ENCODE measurements at places on chromosomes 3 and 15.

- no peak for DNase-seq
Observed at GRCh38 chr3:9883706-9884554, 3.9 kb upstream of the CIDEC start.

- no peak for DNase-seq
Observed at GRCh38 chr15:68583321-68583720, 4.5 kb downstream of the CORO2B start.

GRCh38 chr15:91912336-91912735 is 58.8 kb downstream of the SLCO3A1 start:
- no peak for DNase-seq

- DNase-seq: no peak
Observed at GRCh38 chr3:84904212-84904611, 54.6 kb upstream of the CADM2 start.

DNA sequence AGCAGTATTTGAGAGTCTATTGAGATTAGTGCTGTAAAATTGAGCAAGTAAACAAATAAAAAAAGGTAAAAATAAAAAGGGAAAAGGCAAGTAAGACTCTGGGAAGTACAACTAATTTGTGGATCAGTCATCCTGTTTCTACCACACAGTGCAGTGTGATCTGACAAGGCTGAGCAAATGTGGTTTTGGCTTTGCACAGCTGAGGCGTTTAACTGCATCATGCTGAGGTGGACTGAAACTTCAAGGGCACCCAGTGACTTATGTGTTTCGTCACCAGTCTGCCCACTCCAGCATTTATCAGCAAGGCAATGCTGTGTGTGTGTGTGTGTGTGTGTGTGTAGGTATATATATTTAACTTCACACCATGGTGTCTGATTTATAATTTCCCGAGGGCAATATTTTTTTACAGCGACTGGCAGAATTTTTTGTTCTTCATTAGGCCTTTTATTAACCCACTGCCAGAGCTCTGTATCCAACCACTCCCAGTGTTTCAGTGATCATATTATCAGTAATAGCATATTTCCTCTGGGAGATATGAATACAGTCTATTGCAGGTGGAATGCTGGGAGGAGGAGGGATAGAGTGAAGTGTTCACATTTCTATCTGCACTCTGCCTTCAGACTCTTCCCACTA is 131.5 kb upstream of the SATB1 start:
- no peak for DNase-seq

DNA sequence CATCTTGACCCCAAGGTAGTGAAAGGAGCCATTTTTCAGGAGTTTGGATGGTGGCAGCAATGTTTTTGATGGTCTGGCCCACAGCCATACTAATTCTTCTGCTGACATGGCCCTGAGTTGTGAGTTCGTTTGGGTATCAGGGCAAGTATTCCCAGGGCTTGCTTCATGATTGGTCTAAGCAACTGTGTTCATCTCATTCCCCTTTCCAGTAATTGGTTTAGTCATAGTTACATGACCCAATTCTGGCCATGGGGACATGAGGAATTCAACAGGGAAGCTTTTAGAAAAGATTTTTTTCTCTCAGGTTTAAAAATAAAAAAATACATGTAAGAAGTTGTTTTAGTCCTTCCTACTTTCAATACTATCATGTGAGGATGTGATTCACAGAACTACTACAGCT is 150.5 kb upstream of the NPHP3 start:
- DNase-seq: no peak

DNA sequence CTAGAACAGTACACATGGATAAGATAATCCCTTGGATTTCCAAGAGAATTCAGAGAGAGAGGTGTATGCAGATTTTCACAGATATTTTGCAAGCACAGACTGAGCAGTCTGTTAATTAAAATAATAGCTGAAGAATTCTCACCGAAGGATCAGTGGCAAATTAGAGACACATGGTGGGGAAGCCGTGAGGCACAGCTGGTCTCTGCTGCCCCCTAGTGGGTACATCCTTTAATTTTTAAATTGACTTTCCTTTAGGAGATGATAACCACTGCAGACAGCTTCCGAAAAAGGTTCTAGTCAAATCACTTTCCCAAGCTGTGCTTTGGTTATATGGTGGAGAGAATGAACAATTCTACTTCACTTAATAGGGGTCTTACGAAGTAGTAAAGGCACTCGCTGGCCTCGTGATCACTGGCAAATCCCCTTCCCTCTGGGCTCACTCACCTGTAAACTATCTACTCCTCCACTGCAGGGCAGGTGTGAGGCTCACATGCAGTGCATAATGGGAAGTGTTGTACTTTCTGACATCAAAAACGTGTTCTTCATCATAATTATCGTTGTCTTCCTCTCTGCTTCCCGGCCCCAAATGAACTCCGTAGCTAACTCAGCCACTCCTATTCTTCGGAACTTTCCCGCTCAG is 19.5 kb downstream of the MESD start:
- peak; percentile 80 for DNase-seq

- no peak for DNase-seq
Observed at GRCh38 chr3:123405936-123406510, 42.9 kb downstream of the ADCY5 start.

- no peak for DNase-seq
Observed at GRCh38 chr15:25803541-25803940, 59.6 kb downstream of the ATP10A start.

DNA sequence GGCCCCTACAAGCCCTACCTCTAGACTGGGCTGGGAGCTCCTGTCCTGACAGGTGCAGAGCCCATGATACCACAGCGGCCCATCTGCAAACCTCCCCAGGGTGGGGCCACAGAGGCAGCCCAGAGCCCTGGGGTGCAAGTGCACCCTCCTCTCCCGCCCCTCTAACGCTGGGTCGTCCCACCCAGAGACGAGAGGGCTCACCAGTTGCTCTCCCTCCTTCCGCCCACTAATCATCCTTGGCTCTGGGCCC is 742 bp downstream of the TNK2 start:
- no peak for DNase-seq

- DNase-seq: no peak
Observed at GRCh38 chr3:179640469-179640868, 12.4 kb upstream of the USP13 start.

DNA sequence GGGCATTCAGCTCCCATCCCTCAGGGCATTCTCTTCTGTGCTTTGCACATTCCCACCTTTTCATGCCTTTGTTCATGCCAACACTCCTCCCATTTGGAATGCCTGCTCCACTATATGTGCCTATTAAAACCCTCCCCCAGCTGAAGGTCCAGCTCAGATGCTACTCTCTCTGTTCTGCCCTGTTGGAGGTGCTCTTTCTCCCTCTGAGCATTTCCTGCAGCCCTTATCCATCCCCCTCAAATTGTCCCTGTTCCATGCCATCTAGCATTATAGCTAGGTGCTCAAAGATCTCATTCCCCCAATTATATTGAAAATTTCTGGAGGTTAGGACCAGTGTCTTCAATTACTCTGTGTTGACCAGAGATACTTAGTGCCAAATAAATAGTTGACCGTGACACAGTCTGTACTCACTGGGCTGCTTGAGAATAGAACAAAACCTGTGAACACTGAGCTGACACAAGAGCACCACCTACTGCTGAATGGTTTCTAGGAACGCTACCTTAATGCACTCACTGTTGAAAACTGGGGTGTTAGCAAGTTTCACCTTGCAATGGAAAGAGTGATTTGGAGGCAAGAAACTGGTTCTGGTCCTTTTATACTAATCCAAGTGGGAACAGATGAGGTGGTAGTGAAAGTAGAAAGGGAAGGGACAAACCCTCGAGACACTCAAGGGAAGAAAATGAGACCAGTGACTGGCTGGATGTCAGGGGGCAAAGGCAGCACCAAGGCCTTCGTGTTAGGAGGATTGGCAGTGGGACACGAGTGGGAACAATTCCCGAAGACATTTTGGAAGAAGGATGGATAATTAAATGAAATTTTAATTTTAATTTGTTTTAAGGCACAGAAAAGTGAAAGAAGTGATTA is 289.8 kb upstream of the ROPN1 start:
- peak; percentile 71 for DNase-seq

DNA sequence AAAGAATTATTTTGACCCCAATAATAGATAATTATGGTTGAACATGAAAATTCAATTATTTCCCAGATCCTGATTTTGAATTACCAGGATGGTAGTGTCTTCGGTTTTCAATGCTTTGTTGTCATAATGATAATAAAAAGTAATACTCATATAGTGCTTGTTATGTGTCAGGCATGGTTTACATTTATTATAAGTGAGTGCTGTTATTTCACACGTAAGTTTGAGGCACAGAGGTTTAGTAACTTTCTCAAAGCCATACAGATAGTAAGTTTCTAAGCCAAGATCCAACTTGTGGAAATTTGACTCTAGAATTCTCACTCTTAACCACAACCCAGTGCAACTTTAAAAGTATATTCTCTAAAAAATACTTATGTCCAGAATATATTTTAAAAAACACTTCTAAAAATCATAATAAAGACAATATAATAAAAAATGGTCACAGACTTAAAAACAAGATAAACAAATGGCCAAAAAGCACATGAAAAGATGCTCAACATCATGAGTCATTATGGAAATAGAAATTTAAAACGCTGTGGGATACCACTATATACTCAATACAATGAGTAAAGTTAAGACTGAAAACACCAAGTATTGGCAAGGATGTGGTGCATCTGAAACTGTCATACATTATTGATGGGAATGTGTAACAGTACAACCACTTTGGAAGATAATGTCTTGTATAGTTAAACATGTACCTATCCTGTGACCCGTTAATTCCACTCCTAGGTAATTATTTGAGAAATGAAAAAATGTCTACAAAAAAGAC is 45.2 kb downstream of the SPRED1 start:
- DNase-seq: no peak

DNA sequence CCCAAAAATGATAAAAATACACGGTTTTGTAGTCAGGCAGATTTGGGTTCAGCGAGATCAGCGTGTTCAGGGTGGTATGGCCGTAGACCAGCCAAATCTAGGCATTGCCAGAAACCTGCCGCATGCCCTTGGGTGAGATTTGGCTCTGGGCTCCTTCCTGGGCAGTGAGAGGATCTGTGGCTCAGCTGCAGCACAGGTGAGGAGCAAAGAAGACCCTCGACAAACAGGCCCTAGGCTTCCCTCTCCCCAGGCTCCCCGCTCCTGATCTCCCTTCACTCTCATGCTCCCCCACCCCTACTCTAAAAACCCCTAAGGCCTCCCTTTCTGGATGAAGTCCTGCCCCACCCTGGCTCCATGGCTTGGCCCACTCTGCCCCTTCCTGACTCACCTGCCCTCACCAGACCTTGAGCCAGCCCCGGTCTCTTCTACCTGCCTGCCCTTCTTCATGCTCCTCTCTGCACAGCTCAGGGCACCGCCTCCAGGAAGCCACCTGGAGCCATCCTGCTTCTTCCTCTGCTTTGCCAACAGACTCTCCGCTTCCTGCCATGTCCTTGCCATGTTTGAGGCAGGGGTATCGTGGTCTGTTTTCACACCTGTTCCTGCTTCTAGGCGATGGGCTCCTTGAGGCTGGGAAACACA is 88.1 kb downstream of the CORO2B start:
- DNase-seq: no peak

GRCh38 chr3:111539351-111540331 is 2.4 kb upstream of the CD96 start:
- peak; percentile 71 for DNase-seq

- DNase-seq: no peak
Observed at GRCh38 chr15:56211064-56211463, 32.6 kb downstream of the RFX7 start.

All from GM03348 (cell line).